Sigmoid colon (tissue), 7 donors: ENCODE measurements at places on chromosomes 5 and 9.

DNA sequence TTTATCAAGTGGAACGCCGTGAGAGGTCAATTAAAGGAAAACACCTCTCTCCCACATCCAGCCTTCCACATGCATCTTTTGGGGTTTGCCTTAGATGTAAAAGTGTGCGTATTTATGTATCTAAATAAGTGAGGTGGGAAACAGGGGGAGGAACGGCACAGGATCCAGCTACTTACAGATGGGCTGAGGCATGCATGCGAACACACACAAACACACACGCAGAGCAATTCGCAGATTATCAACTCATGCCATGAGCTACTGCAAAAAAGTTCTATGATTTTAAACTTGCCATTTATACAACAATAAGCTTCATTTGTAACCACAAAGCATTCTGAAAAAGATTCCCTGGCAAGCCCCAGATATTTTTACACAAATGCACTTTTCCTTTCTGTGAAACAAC, 242.1 kb downstream of the BNC2 start:
- no peak for DNase-seq

GRCh38 chr5:38948501-38948900, 102.7 kb downstream of the OSMR start:
- DNase-seq: no peak

GRCh38 chr9:3507395-3508077, 18.3 kb downstream of the RFX3 start:
- no peak for DNase-seq

GRCh38 chr9:126661521-126662251, 48.0 kb downstream of the LMX1B start:
- no peak for DNase-seq

DNA sequence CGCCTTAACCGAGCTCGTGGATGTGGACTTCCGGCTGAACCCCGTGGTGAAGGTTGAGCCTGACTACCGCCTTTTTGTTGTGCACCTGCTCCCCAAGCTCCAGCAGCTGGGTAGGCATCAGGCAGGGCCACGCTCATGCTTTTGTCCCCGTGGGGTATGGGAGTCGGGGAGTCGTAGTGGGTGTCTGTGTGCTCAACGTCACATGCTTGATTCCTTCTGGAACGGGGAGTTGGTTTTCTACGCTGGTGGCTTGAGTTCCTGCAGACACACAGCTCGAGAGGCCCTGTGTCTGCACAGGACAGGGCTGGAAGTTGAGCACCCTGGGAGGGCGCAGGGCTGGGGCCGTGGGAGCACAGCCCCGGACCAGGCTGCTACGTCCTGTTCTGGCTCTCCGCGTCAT, 8.0 kb downstream of the CEP72 start:
- DNase-seq: peak; percentile 44
